AG08396 (cell line): ENCODE measurements at places on chromosomes 11 and 22.

DNA sequence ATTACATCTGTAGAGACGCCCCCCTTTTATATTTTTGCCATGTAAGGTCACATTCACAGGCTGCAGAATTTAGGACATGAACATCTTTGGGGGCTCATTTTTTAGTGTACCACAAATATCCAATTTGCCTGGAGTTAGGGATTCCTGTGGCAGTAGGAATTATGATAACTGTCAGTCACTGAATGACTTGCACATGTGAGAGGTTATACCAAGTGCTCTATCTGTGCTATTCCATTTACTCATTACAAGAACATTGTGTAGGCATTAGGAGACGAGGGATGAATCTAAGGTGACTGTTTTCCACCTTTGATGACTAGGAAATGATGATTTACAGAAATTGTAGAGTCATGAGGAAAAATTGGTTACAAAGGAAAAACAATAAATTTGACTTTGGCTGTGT is 79.3 kb downstream of the LIF start:
- no peak for DNase-seq

GRCh38 chr22:27278946-27279345 is 522.6 kb downstream of the MN1 start:
- DNase-seq = no peak

DNA sequence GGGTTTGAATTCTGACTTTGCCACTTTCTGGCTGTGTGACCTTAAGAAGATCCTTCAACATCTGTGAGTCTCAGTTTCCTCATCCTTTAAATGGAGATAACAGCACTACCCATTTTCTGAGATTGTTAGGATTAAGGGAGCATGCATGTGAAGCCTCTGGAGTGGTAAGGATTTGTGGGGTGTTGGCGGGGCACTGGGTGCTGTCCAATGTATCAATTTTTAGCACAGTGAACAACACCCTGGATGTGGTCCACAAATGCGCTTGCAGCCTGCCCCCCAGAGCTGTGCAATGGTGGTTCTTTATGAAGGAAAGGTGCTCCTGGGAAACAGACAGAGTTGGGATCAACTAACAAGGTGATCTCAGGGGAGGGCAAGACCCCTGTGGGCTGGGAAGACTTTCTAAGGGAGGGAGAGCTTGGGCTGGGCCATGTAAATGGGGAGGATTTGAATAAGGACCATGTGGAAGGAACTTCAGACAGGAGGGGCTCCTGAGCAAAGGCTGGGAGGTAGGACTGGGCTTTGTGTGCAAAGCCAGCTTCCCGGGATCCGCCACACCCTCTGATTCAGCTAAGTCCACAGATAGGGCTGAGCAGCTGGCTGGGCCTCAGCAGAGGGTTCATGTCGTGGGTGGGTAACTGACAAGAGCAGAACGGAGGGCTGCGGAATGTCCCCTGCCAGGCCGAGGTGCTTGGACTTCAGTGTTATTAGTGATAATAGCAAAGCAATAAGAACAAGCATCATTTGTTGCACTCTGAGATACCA is 22.7 kb upstream of the RASD2 start:
- DNase-seq = no peak

GRCh38 chr11:31809541-31809856 is 1.6 kb downstream of the PAX6 start:
- DNase-seq = no peak

DNA sequence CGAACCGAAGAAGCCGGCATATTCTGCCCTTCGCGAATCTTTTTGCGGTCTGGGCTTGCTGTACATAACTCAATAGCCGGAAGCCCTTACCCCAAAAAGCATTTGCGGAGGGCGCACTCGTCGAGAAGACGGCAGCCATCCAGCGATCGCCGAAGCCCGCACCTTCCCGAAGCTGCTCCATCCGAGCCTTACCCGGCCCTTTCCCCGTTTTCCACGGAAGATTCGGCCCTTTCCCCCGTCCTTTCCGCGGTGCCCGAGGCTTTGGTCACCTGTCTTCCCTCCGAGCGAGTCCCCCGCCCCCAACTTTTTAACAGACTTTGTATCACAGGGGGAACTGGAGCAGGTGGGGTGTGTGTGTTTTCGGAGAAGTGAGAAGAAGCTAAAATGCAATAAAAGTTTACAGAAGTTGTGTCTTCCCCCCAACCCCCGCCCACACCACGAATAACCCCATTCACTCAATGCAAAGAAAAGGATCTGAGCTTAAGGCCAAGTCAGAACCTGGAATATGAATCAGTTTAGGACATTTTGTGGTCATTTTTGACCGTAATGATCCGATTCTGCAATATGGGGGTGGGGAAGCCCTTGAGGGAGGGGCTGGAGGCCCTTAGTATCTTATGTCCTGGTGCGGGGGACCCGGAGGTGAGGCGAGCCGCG is 99.0 kb upstream of the HSD17B12 start:
- no peak for DNase-seq

- no peak for DNase-seq
These were observed 33.9 kb upstream of the PANX2 start for GRCh38 chr22:50136581-50137015.

GRCh38 chr11:67082071-67082791 is 25.6 kb downstream of the RHOD start:
- DNase-seq = no peak

- no peak for DNase-seq
These were observed 161.8 kb upstream of the B3GAT1 start for GRCh38 chr11:134573857-134574256.

DNA sequence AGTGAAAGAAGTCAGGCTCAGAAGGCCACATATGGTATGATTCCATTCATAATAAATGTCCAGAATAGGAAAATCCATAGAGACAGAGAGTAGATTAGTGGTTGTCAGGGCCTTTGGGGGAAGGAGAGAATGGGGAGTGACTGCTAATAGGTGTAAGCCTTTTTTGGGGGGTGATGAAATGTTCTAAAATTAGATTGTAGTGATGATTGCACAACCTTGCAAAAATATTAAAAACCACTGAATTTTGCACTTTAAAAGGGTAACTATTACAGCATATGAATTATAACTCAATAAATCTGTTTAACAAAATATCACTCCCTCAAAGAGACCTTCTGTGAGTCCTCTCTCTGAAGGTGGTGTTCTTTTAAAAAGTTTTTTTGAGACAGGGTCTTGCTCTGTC is 72.3 kb upstream of the GRK3 start:
- no peak for DNase-seq

GRCh38 chr11:36501236-36501635 is 8.8 kb downstream of the TRAF6 start:
- DNase-seq = no peak
